CD4-positive, alpha-beta T cell treated with Interleukin-2 at 100 ng/mL for 4 hours (primary cell): ENCODE measurements at places on chromosomes 2 and 18.

- no peak for DNase-seq
These were observed 246.3 kb upstream of the SIX2 start for GRCh38 chr2:45255563-45255962.

- DNase-seq = no peak
These were observed 46.9 kb downstream of the MAP4K3 start for GRCh38 chr2:39390216-39390615.

DNA sequence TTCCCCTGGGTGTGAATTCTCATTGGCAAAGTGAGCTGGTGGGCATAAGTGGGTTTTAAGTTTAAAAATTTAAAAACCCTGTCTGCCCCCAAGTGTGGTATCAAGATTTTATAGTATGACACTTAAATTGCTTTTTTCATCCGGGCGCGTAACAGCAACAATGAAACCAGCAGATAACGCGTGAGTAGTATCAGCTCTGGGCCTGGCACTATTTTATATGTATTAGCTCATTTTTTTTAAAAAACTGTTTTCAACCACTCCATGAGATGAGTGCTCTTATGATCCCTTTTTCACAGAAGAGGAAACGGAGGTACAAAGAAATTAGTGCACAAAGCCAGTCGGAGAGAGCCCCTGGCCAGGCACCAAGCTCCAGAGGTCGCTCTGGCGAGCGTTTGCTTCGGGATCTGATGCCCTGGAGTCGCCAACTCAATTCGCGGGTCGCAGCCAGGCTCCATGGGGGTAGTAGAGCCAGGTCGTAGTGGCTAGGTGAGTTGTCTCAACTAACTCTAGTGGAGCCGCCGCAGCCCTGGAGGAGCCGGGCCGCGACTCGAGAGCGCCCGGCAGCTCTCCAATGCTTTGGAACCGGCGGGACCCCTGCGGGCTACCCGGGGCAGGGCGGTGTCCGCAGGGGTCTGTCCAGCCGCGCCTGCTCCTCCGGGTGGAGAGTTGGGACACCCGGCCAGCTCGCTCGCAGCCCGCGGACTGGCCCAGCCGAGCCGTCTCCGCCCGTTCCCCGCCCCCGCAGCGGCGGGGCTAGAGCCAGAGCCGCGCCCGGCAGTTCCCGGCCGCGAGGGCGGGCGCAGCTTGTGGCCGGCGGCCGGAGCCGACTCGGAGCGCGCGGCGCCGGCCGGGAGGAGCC, at the start of gene IL1R1:
IL1R1 (plus strand) TSS at position 777 of the 859 bp plus-strand sequence. CDS start 14,979 bp downstream, outside the sequence.
- DNase-seq = no peak

DNA sequence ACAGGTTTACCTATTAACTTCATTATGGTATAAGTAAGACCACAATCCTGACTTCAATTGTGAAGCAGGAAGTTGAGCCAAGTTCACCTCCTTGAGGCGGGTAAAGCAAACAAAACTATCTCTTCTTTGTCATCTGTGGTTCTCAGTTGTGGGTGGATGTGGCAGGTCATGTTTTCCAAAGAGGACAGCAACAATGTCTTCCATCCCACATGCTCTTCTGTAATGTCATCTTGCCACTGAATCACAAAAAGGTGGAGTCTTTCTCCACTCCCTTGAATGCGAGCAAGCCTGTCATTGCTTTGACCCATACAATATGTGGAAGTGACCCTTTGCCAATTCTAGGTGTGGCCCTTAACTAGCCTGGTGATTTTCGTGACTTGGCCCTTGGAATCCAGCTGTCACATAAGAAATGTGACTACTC, 98.7 kb downstream of the GRB14 start:
- no peak for DNase-seq

DNA sequence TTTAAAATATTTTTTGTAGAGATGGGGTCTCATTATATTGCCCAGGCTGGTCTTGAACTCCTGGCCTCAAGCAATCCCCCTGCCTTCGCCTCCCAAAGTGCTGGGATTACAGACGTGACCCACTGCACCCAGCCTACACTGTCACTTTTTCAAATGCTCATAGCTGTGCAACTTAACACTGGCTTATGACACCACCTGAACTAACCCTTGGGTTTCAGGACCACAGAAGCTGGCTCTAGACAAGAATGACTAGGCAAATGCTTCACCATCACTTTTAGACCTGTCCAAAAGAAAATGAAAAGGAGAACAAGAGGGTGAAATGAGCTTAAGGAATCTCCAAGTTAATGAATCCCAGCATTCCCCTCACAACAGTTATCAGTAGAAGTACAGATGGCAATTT, 13.3 kb downstream of the ERCC3 start:
- no peak for DNase-seq

GRCh38 chr2:69224512-69224837, 162.6 kb downstream of the GFPT1 start:
- DNase-seq = no peak

DNA sequence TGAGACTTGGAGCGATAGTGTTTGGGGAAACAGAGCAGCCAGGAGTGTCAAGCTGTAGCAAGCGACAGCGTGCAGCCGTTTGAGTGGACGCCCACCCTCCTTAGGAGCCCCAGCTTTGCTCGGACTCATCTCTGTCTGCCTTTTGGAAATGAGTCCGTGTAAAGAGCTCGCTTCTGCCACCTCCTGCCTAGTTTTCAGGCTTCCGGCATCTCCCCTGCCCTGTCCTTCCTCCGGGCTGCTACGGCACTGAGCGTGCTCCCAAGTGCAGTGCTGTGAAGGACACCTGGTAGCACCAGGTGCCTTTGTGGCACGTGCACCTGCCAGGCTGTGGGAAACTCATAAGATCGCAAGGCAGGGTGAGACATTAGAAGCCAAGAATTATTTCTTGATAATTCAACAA, 117.1 kb downstream of the RNF144A start:
- DNase-seq = no peak

DNA sequence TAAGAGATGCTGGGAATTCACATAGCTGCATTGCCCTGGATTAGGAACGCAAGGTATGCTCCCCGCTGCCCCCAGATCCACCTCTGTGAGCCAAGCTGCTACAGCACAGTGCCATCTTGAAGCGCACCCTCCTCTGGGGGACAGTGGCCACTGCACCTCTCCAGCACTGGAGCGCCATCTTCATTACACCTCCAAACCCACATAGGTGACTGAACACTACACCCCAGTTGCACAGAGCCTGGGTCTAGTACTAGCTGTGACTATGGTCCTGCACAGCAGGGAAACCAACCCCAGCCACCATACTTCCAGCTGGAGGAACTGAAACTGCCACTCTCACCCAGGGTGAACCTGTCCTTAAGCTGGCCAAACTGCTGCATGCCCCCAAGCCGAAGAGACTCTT, 84.6 kb downstream of the TMEM237 start:
- DNase-seq = no peak
